NCI-H1436 treated with DMSO at 0.1 percent for 48 hours (cell line): ENCODE measurements at places on chromosomes 6 and 20.
A peak's percentile ranks its signal among the peaks of the same experiment; 100 is the strongest.

DNA sequence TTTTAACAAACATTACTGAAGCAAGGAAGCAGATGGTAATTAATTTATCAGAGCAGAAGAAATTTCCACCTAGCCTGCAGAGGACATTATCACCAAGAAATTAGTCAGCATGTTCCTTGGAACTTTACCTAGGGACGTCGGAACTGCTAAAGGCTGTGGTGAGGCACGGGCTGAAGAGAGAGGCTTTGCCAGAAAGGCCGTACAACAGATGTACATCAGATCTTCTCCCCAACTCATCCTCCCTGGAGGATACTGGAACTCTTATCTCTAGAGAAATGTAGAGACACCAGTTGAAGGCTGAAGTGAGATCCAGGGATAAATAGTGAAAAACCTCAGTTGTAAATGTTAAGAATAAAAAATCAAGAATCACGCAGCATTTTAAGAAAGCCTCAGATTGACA, 257.1 kb downstream of the SAMD5 start:
- DNase-seq = no peak

DNA sequence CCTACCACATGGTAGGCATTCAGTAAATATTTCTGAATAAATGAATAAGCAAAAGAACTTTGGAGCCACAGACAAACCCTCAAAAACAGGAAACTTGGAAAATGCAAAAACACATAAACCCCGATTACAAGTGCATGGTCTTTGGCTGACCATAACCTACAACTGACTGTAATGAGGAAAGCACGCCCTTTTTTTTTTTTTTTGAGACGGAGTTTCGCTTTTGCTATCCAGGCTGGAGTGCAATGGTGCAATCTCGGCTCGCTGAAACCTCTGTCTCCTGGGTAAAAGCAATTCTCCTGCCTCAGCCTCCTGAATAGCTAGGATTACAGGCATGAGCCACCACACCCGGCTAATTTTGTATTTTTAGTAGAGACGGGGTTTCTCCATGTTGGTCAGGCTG, 11.9 kb upstream of the LATS1 start:
- no peak for DNase-seq

DNA sequence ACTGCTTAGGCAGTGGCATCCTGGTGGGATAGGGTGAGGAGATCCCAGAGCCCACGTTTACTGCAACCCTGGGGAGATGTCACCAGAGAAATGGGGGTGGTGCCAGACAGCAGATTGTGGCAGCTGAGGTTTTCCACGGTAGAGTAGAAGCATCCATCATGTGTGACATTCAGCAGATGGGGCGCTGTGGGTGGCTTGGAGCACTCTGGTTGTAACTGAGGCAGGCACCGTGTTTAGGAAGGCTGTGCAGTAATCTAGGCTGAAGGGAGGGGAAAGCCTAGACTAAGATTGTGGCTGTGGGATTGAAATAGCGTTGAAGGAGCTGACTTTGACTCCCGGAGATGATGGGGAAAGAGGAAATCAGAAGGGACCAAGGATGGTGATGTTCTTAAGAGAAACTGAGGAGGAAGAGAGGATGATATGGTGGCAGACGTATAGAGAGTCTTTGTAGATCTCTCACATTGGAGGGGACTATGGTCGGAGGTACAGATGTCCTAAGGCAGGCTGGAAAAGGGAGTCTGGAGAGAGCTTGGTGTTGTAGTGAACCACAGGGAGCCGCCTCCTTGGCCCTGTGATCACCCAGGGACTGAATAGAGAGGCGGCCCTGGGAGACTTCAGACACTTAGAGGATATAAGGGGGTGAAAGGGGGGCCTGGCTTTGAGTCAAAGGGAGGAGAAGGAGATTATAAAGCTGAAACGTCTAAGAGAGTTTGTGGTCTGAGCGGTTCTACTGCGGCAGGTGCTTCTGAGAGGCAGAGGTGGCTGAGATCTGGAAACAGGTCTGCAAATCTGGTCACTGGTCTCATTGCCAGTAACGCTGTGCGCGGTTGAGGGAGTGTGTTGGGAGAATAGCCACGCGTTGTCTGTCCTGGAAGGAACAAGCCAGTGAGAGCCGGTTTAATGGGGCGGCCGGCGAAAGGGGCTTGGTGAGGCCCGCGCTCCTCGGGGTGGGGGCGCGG, 792 bp upstream of the MICA start:
- DNase-seq = no peak

DNA sequence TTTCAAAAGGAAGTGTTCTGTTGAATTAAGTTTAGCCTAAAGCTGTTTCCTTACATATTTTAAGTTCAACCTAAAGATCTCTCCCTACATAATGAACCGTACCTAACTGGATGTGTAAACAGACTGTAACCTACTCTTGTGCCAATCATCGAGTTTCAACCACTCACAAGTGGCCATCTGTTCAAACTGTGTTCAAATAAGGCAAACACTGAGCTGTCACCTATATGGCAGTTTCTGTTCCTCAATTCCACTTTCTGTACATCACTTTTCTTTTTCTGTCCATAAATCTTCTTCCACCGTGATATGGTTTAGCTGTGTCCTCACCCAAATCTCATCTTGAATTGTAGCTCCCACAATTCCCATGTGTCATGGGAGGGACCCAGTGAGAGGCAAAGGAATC, 428.6 kb downstream of the HACE1 start:
- no peak for DNase-seq

- no peak for DNase-seq
Observed at GRCh38 chr6:80148220-80148619, 41.7 kb downstream of the BCKDHB start.

GRCh38 chr6:167731731-167732422, 94.8 kb upstream of the AFDN start:
- DNase-seq = no peak

- no peak for DNase-seq
Observed at GRCh38 chr6:148203970-148204369, 138.7 kb upstream of the SASH1 start.

DNA sequence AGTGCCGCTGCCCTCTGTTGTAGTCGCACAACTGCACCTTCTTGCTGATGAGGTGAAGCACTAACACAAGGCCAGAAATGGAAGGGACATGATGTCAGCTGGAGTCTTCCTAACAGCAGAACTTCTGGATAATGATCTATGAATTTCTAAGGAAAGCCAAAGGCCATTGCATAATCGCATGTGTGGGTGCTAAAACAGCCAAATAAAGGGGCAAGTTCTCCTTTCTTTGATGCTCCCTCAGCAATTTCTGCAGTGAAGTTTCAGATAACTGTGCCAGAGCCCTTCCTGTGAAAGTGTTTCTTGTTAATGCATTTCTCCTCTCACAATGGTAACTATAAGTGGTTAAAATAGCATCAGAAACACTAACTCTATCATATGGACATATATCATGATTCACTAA, 8.0 kb upstream of the F13A1 start:
- no peak for DNase-seq

DNA sequence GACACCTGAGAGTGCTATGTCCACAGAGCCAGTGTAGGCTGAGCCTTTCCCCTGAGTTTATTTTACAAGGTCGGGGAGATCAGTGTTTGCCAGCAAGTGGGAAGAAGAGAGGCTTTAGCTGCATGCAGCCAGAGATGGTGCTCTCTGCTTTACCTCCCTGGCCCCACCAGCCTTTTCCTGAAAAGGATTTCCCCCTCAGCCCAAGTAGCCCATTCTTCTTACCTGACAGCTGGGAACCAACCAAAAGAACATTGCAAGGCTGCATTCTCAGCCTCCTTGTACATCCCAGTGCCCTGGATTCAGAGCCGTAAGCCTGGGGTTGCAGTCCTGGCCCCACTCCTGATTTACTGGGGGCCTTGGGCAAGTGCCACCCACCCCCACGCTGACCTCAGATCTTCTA, 16.9 kb downstream of the SNPH start:
- DNase-seq = no peak

DNA sequence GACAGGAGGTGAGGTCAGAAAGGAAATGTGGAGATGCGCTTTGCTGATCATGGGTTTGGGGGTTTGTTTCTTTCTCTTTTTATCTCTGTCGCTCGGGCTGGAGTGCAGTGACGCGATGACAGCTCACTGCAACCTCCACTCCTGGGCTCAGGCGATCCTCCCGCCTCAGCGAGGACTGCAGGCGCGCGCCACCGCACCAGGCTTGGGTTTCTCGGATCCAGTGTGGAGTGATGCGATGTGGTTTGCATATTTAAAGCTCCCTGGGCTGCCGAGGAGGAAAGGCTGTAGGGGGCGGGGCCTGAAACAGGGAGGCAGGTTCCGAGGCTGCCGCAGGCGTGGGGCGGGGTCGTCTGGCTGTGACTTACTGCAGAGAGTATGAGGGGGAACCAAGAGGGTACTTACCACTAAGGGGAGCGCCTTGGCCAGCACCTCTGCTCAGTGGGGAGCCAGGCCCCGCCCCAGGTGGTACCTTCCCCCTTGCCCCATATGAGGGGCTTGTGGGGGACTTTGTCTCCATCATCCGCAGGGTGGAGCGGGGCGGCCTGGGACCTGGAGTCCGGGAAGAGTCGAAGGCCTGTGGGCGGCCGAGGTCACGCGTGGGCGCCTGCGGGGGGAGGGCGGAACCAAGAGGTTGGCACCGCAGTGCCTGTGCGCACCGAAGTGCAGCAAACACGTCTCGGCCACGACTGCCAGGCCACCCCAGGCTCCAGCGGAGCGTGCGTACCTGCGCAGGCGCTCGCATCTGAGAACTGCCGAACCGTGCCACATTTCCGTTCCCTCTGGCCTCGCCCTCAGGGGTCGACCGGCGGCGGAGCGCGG, 12.7 kb upstream of the BAK1 start:
- DNase-seq = no peak

DNA sequence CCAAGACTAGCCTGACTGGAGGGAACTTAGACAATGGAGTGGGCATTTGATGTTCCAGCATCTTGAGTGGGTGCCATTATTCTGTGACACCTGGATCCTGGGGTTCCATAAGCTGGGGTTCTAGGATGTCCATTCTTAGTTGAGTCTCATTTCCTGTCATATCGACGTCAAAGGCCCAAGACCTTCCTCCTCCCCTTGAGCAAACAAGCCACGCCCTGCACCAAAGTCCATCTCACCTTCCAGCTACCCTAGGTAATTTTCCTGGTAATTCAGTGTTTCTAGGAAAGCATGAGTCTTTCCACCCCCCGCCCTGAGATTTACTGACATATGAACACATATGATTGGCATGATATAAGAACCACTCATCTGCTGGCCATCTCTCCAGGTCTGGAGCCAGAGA, at the start of gene TRIM40:
TRIM40 (plus strand) TSS at position 384 of the 400 bp plus-strand sequence. CDS start 897 bp downstream, outside the sequence.
- DNase-seq = no peak

GRCh38 chr20:653590-654416, 803 bp upstream of the SRXN1 start:
- no peak for DNase-seq

DNA sequence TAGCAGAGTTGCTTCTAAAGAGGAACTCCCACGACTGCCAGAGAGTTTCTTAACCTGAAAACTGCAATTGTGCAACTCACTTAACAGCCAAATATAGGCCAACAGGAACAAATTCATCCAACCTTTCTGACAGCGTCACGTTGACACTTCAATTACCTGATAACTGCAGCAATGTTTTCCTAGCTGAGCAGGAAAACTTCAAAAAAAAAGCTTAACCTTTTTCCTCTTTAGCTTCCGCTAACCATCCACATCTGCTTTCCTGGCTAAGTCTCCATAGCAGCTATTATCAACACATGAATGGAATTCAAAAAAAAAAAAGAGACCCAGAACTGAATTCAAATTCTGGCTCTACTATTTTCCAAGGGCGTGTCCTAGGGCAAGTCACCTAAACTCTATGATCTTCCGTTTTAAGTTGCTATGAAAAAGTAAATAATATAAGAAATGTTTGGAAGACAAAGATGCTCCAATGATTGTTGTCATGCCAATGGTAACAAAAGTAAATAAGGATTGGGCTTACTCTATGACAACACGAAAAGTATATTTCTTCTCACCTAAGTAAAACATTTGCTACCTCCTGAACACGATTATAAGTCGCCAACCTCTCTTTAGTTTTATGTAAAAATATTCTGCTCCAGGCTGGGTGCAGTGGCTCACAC, 524.6 kb upstream of the JARID2 start:
- no peak for DNase-seq

DNA sequence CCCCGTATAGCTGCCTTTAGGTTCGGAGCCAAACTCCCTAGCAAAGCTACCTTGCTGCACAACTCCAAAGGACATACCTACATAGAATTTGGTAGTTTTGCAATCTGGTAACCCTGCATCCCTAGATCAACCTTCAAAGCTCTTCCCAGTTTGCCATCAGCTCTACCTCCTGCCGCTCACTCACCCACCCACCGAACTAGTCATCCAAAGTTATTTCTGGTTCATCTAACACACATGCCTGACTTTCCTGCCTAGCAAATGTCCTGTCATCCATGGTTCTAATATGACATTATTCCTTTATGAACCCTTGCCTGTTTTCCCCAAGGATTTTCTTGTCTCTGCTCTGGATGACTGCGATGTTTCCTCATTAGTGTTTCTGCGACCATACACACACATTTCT, 21.6 kb downstream of the SPAG4 start:
- DNase-seq = no peak

- no peak for DNase-seq
Observed at GRCh38 chr6:134910593-134910935, 39.3 kb downstream of the ALDH8A1 start.

DNA sequence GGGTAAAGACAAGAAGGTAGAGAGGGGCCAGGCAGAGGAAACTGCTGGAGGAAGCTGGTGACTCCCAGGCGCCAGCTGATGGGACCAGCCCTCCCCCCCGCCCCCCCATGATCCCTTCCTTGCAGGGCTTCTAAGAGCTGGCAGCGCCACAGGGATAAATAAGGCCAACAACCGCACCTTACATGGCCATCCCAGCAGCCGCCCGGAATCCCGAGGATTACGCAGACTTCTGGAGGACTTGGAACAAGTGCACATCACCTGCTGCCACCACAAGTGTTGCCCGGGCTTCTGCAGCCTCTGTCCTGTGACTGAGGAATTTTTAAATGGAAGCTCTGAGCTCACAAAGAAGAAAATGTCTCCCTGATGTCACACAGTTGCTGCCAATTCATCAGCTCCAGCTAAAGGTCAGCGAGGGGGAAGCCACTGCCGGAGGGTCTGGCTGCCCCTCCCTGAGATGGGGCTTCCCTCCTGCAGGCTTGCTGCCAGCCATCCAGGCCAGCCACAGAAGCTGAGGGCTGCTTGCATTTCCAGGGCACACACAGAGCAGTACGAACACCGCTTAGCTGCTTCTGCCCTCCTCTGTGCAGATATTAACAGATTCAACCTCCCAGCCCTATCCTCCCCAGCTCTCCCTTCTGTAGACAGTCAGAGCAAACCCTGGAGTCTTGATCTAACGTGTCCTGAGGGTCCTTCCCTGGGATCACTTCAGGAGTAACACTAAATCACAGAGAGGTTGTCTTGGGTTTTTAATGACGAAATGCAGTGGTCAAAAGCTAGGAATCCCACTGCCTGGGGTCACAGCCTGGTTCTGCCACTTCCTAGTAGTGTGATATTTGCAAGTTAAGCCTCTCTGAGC, 38.6 kb upstream of the PIM1 start:
- DNase-seq = no peak

GRCh38 chr6:133814797-133815196, 74.1 kb upstream of the TCF21 start:
- DNase-seq = no peak

GRCh38 chr20:52493171-52493721, 301.7 kb upstream of the ZFP64 start:
- peak; percentile 60 for DNase-seq
